ENCODE measurements at places on chromosomes 4 and X.

DNA sequence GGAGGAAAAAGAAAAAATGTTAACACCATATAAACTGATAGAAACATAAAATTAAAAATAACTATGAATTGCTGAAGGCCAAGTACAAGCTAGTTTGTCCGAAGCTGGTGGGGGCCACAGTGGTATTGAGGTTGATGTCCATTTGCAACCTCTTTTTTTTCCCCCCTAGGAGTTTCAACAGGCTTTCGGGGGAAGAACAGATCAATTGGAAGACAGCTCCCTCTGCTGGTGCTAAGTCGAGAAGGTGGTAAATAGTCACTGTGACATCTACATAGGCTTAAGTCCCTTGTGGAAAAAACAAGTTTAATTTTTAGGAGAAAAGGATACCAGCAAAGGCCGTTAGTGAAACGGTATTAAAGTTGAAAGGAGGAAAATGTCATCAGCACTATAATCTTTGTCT is 115.7 kb upstream of the ZXDA start:
- peak; percentile 47 for DNase-seq

DNA sequence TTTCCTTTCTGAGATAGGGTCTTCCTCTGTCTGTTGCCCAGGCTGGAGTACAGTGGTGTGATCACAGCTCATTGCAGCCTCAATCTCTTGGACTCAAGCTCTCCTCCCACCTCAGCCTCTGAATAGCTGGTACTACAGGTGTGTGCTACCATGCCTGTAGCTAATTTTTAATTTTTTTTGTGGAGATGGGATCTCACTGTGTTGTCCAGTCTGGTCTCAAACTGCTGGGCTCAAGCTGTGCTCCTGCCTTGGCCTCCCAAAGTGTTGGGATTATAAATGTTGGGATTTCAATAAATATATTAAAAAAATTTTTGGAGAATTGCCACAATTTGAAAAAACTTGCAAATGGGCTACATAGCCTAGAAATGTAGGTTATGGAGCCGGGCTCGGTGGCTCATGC is 18.5 kb downstream of the RAPGEF2 start:
- no peak for DNase-seq

DNA sequence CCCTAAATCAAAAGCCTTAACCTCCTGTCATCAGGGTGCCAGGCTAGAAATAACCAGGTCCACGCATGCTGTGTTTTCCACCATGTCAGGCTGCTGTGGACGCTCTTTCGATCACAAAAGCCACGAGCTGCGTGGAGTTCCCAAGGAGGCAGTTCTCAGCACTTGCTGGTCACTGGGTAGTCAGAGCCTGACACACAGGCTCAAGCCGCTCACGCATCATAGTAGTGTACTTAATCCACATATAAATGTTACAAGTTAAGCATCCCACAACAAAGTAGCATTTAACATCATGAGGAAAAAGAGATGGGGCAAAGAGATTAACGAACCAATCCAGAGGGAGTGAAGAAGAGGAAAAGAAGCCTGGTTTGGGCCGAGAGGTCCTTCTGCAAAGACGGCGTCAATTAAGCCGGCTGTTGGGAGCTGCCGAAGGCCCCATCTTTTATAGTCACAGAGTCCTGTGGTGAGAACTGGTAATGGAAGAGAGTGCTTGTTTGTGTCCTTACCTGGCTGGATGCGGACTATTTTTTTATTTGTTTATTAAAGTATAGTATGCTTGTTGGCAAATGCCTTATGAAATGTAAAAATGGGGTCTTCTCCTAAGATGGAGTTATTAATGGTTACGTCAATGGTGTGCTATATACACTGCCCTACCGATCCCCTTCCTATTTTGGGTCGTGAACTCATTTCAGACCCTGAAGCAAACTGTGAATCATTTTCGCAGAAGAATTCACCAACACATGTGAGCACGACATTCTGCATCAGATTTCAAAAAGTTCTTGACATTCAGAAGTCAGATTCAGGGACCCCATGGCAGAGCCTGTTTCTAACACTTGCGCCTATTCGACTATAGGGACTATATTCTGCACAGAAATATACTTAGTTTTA is 675 bp downstream of the PRIMPOL start:
- peak; percentile 37 for DNase-seq

GRCh38 chr4:58564695-58565475 is 1454.7 kb upstream of the IGFBP7 start:
- no peak for DNase-seq

- DNase-seq, result peak; percentile 83
Observed at GRCh38 chrX:49171752-49172279, at the start of gene PLP2. TSS of gene PLP2 (plus strand) at chrX:49171898. CDS start at chrX:49172001, 103 bp downstream.

GRCh38 chr4:122047456-122048425 is 95.9 kb upstream of the TRPC3 start:
- no peak for DNase-seq

DNA sequence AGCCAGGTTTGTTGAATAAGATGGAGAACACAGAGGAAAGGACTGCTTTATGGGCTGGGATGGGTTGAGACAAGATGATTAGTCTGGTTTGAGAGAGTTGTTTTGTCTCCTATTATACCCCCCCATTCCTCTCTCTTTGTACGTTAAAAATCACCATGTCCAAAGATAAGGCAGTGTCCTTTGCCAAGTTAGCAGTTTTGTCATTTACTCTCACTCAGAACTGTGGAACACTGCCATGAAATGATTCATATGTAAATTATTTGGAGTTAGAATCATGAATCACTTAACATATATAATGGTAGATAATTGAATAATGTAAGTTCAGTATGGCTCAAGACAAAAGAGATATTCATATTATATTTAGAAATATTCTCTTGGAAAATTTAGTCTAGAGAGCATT is 151.3 kb downstream of the DCLK2 start:
- no peak for DNase-seq

DNA sequence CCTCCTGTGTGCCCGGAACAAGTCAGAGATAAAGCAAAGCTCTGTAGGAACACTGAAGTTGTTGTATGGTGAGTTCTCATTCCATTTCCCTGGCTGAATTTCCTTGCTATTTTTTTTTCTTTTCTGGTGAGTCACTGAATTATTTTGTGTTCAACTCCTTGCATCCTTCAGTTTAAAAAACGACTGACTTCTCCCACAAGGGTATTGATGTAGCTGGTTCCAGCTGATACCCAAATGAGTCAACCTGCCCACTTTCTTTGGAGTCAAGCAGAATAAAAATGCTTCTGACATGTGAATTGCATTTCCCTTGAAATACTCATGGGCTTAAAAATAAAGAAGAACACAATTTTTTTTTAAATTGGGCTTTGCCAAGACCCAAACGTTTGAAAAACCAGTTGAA is 85.5 kb downstream of the SHOX start:
- no peak for DNase-seq

- DNase-seq, result no peak
Observed at GRCh38 chr4:180423712-180424057, 1819.5 kb upstream of the TENM3 start.

DNA sequence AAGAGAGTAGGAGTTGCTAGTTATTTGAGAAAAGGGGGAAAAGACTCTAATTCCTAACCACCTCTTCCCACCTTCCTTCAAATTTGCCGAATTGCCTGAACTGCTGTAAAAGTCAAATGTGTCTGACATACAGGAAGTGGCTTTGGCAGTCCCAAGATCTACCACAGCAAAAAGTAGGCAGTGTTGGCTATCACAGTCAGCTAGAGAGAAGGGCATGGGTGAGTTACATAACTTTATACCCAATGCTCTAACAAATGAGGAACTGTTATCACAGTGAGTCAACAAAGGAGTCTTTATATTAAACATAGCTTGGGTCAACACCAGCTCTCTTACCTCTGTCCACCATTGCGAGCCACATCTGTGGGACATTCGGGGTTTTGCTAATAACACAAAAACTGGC is 2.4 kb upstream of the MBNL3 start:
- peak; percentile 32 for DNase-seq

DNA sequence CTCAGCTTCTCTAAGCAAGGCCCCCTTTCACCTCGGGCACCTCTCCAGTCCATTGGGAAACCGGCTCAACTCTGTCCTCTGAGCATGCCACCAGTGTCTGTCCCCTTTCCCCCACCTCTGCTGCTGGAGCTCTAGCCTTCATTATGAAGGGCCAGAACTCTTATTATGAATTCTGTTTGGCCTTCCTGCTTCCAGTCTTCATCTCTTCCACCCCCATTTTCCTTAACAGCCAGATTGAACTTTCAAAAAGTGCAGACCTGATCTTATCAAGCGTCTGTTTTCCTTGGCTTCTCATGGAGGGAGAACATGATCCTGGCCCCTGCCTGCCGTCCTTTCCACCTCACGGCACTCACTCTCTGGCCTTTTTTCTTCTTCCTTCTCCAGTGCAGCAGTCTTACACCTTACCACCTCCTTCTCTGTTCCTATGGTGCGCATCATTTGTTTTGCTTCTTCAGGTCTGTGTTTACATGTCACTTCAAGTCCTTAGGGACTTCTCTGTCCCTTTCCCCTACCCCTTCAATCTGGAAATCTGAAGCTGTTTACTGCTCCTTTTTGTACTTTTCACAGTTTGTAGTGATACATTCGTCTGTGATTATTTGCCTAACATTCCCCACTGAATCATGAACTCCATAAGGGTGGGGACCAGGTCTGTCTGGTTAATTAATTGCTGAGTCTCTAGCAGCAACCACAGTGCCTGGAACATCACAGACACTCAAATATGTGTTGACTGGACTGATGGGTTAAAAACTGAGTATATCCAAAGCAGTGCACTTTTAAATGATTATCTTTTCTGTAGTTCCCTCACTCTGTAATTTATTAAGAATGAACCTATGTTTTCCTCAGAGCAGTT is 55.8 kb downstream of the FNIP2 start:
- no peak for DNase-seq

- DNase-seq, result no peak
Observed at GRCh38 chrX:104762641-104763040, 196.6 kb downstream of the IL1RAPL2 start.

DNA sequence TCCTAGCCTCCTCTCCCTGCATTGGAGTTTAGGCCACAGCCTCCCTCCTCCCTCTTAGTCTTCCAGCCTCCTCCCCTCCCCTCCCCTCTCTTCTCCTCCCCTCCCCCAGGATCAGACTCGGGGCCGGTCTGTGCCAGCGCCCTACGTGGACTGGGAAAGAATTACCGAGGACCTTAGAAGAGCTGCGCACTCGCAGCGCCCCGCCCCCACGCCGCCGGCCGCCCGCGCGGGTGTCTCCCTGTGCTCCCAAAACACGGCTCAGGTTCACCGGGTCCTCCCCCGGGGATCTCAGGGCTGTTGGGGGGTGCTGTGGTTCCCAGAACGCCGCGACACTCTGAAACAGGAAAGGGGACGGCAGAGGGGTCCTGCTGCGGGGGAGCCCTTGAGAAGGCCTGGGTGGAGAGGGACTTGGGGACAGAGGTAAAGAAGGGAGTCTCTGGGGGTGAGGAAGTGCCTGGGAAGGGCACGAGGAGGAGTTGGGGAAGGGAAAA is 122.3 kb upstream of the TBL1X start:
- peak; percentile 40 for DNase-seq

- no peak for DNase-seq
Observed at GRCh38 chr4:1212546-1213335, 36.2 kb downstream of the CTBP1 start.

DNA sequence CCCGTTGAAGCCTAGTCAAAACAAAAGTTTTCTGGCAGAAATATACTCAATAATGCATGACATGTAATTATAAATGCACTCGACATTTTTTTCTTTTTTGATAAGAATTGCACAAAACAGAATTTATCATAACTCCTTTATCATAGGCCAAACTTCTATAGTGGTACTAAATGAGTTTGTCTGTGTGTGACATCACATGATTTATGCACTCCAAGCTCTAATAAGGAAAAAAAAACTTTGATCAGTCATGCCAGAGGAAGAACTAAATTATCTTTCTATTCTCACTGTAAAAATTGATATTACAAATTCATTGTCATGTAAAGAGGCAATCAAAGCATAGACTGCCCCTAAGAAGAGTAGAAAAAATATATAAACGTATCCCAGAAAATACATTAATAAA is 112.4 kb upstream of the NOCT start:
- no peak for DNase-seq

DNA sequence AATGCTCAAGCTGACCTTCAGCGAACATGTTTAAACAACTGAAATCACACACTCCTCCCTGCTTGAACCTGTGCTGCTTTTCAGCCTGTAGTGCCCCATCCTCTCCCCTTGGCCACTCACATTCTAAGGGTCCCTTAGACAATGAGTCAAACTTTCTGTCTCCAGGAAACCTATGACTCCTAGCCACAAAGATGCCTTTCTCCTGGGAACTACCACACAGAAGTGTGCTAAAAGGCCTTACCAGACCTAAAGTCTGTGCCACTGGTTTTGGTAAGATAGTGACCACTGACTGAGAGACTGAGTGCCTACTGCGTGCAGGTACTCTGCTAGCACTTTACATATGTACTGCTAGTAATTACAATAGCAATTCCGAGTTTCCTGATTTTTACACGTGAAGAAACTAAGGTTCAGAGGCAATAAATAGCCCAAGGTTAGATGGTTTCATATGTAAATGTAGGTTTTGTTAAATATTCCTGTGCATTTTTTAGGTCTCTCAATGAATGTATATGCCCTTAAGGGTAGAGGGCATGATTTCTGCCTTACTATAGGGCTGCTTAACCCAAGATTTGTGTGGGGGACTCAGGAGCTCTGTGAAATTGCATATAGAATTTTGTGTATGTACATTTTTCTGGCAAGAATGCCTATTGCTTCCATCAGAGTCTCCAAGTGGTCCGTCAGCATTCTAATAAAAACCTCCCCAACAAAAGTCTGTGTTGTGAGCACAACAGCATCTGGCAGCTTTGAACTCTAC is 71.1 kb downstream of the NSG1 start:
- no peak for DNase-seq

DNA sequence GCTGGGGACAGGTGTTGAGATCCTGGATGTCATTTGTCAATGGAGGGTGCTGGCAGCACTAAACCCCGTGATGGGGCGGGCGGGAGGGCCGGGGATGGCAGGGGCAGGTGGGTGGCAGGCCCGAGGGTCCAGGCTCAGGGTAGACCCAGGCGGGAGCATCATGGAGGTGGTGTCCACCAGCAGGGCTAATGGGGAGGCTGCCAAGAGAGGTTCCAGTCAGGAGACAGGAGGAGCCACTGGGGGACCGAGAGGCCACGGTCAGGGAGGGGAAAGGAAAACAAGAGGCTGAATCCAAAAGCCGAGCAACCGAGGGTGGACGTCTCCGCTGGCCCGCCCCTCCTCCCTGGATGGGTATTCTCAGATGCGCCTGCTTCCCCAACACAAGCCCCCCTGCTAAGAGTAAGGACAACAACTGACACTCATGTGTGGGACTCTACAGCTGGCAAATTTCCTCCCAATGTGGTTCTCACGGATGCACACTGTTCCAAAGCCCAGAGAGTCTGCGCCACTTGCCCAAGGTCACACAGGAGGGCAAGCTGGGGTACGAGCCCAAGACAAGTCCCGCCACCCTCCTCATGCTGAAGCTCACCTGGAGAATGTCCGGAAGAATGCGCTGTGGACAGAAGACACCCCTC is 132.0 kb downstream of the CPZ start:
- DNase-seq, result no peak

DNA sequence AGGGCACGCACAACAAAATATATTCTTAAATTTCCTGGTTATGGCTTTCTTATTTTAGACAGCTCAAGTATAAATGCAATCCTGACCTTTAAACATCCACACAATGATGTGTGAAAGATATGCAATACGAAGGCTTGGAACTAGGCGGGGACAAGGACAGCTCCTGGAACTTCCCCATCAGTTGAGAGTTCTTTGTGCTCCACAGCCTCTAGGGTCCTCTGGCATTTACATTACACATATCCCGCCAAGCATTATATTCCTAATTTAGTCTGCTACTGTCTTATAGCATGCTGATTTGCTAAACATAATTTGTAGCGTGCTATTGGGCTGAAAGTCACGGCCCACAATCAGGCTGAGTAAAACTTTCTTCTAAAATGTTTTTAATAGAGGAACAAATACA is 74.4 kb downstream of the FTHL17 start:
- DNase-seq, result no peak

GRCh38 chrX:68927178-68927577 is 98.4 kb downstream of the EFNB1 start:
- DNase-seq, result no peak
